Astrocyte of the cerebellum (primary cell): ENCODE measurements at places on chromosomes 11 and 22.

- no peak for DNase-seq
Observed at GRCh38 chr11:44445500-44446365, 119.7 kb upstream of the CD82 start.

DNA sequence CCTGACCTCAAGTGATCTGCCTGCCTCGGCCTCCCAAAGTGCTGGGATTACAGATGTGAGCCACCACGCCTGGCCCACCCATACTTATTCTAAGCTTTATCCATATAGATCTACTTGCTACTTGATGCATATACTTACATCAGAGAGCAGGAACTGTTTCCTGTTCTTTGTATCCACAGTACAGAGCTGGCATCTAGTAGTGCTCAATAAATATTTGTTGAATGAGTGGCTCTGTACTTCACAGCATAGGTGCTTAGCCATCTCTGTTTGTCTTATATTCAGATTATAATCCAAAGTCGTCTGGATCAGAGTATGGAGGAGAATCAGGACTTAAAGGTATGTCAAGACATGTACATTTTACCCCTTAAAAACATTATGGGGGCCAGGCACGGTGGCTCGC is 38.6 kb upstream of the DLAT start:
- no peak for DNase-seq

DNA sequence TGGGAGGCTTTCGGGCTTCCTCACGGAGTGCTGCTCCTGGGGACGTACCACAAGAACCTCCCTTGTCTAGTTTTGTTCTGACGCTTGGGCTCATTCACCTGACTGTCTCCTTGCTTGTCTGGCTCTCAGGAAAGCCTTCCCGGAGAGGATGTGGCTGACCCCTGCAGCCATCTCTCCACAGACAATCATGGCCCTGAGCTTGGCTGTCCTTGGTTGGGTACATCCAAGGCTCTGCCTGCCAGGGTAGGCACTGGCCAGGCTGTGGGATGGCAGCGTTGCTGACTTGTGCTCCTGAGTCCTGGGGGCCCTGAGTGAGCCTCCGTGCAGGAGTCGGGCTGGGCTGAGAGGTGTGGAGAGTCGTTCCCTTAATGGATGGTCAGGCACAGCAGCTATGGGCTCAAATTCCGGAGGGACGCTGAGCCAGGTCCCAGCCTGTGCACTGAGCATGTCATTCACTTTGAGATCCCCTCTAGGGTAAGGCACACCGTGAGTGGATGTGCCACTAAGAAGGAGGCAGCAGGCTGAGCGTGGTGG is 32.8 kb downstream of the BCR start:
- no peak for DNase-seq

DNA sequence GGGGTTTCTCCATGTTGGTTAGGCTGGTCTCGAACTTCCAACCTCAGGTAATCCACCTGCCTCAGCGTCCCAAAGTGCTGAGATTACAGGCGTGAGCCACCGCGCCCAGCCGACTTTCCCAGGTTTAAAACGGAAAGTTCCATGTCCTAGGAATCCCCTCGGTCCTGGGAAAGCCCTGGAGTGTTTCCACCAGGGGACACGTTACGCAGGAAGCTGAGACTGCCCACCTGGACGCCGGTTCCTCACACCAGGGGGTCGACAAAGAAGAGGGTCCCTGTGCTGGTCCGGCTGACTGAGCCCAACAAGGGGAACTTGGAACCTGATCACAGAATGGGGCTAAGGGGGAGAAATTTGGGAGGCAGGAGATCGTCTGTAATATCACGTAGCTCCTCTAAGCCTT is 3.5 kb upstream of the B4GALNT4 start:
- DNase-seq: no peak

GRCh38 chr11:69138265-69138664 is 17.5 kb upstream of the SMIM38 start:
- peak; percentile 40 for DNase-seq

DNA sequence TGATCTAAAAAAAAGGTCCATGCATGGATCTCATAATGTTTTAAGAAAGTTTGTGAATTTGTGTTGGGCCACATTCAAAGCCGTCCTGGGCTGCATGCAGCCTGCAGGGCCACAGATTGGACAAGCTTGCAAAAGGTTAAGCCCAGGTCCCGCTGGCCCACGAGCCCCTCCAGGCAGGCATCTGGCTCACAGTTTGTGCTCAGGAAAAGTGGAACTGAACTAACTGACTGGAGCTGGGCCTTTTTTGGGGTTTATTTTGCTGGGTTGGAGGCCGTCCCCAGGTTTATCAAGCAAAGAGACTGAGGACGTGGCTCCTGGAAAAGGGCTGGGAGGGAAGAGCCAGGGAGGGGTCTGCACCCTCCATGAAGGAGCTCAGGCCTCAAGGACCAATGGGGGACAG is 32.1 kb upstream of the BAIAP2L2 start:
- no peak for DNase-seq

- DNase-seq: no peak
Observed at GRCh38 chr22:39510529-39511149, 8.5 kb downstream of the MIEF1 start.

DNA sequence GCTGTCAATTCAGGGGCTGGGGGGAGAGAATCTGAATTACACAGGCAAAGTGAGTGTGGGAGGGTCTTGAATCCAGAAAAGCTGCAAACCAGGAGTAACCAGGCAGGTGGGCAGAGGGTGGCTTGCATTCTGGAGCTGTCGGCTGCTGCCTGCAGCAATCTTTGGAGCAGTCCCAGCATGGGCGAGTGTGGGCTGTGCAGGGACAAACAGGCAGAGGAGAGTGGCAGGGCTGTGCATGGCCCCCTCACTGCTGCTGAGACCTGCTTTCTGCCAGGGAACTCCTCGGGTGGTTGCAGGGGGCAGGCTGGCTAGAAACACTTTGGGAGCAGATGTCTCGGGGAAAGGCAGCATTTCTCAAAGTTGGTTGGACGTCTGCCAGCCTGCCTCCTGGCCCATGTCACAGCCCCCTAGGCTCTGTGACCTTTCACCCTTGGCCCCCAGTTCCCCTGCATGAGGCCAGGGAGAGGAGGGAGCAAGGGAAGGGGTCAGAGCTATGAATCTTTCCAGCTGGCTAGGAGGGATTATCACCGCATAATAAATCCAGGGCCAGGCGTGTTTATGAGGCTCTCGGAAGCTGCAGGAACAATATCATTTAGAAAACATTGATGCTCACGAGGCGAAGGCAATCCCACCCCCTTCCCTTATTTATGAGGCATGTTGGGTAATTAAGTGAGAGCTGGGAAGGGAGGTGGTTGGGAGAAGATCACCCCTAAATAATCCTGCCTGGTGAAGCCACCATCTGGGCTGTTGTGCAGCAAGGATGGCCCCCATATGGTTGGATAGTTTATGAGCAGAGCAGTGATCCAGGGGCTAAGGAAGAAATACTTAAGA is 212.3 kb upstream of the NCAM1 start:
- DNase-seq: no peak

DNA sequence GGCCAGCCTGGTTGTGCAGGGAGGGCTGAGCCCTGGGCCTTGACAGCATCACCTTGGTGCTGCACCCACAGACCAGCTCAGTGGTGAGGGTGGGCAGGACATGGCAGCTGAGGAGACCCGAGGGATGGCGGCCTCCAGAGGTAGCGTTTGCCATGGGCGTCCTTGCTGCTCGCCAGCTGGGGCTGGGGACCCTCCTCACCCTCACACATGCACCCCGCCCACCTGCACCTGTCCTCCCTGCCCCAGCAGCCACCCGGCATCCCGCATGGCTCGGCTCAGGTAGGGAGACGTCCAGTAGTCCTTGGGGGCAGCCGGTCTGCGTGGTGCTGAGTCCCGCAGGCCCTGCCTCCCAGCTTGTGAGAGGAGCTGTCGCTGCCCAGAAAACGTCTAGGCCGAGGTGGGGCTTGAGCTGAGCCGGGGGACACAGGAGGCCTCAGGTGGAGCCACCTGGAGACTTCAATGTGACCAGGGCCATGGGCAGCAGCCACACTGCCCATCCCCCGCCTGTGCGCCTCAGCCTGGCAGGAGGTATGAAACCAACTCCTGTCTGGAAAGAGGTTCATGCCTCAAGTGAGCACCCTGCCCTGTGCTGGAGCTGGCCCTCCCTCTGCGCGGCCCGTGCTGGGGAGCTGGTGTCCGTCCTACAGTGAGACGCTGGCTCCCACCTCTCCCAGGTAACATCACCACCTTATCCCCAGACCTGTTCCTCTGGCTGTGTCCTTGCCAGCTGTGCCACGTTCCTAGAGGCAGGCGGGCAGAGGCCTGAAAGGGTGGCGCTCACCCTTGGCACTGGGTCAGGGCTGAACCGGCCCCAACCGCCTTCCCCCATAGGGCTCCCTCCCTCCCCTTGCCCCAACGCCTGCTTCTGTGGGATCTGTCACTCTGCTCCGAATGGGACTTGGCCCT is 3.3 kb upstream of the TRABD start:
- DNase-seq: no peak

- DNase-seq: no peak
Observed at GRCh38 chr11:99911116-99911515, 776.0 kb upstream of the ARHGAP42 start.

- no peak for DNase-seq
Observed at GRCh38 chr11:58905011-58905720, 34.1 kb upstream of the GLYATL1 start.

DNA sequence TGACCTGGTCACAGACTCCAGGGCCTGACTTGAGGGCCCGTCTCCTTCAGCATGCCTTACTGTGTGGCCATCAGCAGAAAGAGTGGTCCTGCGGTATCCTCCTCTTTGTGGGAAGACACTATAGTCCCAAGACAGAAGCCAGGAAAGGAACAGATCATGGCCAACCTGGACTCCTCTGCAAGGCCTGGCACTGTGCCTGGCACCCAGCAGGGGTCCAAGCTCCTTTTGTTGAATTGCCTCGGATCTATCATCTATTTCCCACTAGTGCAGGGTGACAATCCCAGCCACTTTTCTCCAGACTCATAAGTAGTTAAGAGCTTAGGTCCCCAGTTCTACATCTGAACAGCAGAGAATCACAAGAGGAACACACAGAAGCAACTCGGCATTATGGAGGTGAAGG is 27.0 kb downstream of the DSCAML1 start:
- DNase-seq: no peak

DNA sequence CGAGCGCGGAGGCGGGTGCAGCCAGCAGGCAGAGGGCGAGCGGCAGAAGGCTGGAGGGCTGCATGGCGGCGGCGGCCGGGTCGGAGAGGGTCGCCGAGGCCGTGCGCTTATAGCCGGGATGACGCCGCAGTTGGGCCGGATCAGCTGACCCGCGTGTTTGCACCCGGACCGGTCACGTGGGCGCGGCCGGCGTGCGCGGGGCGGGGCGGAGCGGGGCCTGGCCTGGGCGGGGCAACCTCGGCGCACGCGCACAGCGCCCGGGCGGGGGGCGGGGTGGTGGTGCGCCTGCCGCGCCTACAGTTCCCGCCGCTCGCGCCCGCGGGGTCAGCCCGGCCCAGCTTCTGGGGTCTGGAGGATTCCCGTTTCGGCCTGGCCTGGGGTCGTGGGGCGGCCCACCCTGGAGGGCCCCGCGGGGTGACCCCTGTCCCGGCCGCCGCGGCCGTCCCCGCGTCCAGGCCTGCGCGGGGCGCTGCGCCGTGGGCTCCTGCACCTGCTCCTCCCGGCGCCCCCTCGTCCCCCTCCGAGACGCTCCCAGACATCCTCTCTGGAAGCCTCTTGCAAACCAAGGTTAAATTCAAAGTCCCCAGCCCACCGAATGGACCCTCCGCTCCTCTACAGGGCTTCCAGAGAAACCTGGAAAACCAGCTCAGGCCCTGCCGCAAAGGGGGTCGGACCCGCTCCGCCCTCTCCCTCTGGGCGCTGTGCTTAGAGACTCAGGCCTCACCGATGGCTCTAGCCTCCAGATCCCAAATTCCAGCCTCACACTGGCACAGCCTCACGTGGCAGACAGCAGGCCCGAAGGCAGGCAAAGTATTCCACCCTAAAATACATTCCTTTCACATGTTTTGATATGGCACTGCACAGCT is at the start of gene CTSD:
Gene CTSD (minus strand): TSS at position 132 of the 866 bp plus-strand sequence. CDS start 68 bp downstream, at position 64.
- DNase-seq: peak; percentile 34

DNA sequence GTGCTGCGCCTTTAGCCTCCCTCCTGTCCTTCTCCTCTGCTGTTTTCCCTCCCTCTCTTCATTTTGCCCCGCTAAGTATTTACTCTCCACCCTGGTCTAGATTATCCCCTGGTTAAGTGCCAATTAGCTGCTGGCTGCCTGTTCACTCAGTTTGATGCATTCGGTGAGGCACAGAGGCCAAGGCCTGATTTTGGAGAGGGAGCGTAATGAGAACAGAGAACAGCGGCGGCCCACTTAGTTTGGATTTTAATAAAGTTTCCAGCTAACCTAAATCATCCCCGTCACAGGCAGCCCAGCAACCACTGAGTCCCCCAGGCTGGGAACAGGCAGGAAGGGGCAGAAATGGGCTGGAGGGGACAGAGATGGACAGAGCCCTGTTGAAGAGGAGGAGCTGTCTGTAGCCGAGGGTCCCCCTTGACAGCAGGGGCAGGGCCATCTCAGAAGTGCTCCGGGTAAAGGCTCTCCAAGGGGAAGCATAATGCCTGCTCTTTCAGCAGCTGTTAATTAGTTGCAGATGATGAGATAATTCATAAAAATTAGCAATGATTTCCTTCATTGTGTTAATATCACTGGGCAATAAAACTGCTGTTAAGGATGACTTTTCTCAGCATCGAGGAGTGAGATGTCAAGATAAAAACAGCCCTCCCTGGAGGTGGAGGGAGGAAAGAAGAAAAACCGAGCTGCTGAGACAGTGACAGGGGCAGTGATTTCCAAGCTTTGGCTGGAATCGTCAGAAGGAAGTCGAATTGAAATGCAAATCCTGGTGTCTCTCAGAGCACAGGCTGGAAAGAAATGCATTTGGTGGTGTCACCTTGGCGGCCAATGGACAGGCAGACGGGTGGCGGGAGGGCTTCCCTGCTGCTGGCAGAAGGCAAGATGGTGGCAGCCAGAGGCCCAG is 170.1 kb downstream of the GRIK4 start:
- DNase-seq: no peak

DNA sequence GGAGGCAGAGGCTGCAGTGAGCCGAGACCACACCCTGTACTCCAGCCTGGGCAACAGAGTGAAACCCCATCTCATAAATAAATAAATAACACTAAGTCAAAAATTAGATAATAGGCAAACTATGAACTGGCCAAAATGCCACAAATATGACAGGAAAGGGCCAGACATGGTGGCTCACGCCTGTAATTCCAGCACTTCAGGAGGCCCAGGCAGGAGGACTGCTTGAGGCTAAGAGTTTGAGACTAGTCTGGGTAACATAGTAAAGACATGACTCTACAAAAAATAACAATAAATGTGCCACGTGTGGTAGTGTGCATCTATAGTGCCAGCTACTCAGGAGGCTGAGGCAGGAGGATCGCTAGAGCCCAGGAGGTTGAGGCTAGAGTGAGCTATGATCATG is 19.9 kb downstream of the SEC14L6 start:
- DNase-seq: no peak

- no peak for DNase-seq
Observed at GRCh38 chr11:78205256-78205655, 16.5 kb downstream of the USP35 start.

DNA sequence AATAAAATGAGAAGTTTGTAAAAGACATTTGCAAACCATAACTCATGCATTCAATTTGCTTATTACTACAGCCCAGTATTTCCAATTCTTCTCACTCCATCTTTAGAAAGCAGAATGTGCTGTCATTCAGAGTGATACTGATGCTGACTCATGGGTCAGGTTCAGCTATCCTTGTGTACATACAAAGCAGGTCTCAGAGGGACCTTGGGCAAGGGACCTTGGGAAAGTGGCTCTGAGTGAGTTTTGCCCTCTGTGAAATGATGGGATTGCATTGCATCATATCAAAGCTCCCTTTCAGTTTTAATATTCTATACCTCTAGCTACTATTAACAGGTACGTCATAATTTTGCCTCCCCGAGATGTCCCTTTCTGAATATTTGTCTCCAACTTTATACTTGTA is 848.7 kb downstream of the OPCML start:
- no peak for DNase-seq
